ENCODE measurements at places on chromosomes 11 and 22.

GRCh38 chr11:129278586-129279319 lies 86.6 kb upstream of the ARHGAP32 start:
- DNase-seq, result peak; percentile 80

DNA sequence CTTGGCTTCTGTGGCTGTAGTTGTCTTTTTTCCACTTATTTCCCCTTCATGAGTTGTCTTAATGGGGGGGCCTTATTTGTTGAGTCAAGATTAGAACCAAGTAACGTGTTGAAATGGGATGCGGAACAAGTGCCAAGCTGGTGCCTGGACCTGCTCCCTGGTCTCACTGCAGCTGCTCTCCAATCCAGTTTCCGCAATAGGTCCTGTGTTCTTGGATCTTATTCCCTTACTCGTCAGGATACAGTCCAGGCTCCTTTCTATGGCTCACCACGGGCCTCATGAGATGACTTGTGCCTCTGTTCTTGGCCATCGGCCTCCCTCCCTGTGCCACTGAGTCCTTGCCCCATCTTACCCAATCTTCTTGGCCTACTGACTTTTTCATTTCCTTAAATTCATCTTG lies 159.6 kb upstream of the CADM1 start:
- DNase-seq, result no peak

DNA sequence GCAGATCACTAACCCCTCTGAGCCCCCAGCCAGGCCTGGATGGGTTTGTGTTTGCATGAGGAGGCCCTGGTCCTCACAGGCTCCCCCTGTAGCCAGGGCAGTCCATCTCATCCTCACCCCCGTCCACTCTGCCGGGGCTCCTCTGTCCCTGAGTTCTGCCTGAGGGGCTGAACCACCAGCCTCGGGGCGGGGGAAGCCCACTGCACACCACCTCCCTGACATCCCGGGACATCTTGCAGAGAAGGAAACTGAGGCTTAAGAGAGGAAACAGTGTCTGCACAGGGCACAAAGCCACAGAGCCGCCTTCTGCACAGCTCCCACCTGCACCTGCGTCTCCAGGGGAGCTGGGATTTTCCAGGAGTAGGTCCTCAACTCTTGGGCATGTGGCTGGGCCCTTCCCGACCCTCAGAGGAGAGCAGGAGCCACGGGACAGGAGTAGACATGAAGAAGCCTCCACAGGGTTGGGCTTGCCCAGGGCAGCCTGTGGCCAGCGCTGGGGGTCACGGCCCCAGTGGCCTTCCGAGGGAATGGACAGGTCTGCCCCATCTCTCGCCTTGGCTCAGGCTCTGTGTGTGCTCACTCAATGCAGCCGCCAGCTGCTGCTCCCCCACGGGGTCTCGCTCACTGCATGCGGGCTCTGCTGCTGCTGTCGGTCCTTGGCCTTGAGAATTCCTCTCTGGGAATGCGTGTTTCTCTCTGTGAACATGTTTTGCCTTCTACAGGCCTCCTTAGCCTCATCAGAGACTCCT lies 45.4 kb upstream of the CCDC188 start:
- DNase-seq, result no peak

- DNase-seq, result peak; percentile 7
These were observed 58.4 kb downstream of the THAP12 start for GRCh38 chr11:76322540-76322939.

DNA sequence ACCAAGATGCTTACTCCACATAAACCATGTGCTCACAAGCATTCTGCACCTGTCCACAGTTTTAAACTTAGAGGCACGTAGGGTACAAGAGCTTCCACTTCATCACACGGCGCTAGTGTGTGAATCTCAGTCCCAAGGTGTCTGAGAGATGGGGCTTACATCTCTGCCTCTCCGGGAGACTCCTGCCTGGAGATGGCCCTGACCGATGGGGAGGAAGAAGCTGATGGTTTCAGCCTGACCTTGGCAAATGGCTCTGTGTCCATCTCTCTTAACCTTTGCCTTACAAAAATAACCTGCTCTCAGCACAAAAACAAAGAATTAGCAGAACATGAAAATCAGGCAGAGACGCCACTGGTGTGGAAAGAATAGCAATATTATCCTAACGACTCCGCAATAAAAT lies 559.3 kb upstream of the B3GAT1 start:
- no peak for DNase-seq

- peak; percentile 80 for DNase-seq
These were observed 133.6 kb upstream of the C11orf58 start for GRCh38 chr11:16604794-16605388.

DNA sequence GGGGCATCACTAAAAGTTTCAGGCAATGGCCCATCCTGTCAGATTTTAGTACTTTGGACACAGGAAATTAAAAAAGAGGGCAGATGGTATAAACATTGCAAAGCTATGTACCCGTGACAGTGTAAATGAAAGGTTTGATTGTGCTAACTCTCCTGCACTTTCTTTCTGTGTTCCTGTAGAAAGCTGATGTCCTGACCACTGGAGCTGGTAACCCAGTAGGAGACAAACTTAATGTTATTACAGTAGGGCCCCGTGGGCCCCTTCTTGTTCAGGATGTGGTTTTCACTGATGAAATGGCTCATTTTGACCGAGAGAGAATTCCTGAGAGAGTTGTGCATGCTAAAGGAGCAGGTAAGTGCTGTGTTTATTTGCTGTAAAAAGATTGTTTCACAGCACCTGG lies 10.3 kb downstream of the CAT start:
- no peak for DNase-seq

DNA sequence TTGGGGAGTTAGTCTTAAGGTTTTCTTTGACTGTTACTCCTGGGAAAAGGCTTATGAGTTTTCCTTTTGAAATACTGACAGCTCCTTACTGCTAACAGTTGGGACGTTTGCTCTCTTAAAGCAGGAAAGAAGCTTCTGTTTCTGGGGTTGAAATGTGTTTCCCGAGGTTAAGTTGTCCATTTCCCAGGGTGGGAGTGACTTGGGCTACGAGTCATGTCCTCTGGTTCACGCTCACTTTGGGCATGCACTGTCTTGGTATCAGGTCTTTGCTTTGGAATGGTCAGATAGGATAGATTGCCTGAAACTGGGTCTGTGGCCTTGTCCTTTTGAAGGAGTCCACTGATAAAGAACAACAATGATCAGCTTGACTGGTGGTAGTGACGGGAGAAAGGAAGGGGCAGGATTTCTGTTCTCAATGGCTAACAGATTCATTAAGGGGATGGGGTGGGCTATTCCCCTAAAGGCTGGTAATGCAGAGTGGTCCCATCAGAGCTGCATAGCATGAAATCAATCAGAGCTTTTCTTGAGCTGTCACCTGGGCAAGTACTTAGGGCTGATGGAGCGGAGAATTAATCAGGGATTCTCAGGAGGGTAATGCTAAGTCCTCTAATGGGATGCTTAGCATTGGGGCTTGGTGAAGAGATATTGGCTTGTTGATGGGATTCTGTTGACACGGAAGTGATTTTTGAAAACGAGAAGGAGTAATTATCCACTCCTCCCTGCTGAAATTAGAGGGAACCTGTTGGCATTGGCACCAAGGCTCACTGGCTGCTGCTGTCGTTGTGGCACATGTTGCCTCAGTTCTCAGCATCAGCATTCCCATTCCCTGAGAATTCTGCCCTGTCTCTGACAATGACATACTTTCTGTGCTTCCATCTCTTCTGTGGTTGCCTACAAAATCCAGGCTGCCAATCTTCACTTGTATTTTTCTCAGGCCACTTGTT lies 81.6 kb downstream of the TEAD1 start:
- no peak for DNase-seq

DNA sequence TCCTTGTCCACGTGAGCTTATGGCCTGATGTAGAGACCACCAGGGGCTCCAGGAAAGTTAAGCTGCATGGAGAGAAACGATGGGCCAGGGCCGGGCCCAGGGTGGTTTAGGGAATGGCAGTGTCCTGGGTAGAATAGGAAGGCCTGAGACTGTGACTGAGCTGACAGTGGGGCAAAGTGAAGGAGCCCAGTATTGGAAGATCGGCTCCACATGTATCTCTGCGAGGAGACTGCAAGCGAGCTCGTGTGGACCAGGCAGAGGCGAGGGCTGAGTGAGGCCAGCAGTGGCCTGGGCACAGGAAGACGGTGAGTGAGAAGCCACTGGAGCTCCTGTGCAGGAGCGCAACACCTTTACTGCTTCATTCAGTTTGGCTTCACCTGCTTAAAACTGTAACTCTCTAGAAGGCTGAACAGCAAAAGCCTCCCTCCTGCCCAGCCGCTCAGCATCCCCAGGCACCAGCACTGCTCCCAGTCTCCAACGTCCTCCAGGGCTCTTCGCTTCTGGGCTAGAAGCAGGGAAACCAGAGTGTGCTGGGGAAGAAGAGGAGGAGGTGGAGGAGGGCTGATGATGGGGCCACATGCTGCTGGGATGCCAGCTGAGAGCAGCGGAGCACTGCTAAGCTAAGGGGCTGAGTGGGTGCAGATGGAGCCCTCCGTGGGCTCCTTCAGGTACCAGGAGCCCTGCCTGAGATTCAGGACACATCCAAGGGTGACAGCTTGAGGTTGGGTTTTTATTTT lies 13.5 kb downstream of the TCIRG1 start:
- no peak for DNase-seq

DNA sequence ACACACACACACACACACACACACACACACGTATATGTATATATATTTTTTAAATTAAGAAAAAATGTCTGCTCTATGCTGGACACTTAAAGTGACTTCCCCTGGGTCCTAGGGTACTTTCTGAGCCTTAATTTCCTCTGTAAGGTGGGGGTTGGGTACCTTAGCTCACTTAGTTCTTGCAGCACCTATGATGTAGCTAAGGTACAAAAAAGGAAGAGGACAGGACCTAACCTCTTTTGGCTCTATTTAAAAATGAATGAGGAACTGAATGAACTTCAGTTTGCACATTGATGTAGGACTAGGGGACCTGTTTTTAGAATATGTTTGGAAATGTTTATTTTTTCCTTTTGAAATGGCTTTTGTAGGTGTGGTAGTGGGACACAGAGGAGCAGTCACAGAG lies 11.1 kb downstream of the SREBF2 start:
- no peak for DNase-seq

DNA sequence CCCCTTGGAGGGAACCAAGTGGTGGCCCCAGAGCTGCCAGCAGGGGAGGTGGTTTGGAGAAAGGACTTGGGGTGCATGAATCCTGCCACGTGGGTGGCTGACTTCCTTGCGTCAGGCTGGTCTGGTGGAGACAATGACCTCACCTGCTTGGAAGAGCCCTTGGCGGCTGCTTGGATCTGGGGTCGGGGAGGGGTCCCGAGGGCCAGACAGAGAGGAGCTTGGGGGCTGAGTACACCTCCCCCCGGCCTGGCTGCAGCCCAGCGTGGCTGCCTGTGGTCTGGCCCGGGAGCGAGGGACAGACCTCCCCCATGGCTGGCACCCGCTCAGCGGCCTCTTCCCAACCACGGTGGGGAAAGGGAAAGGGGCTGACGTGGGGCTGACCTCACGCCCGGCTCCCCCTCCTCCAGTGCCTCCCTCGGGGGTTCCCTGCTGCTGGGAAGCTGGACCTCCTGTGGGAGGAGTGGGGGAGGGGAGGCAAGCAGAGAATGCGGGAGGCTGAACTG lies 13.8 kb downstream of the LIF start:
- no peak for DNase-seq

- no peak for DNase-seq
These were observed 2.2 kb downstream of the GANAB start for GRCh38 chr11:62644220-62644619.

- no peak for DNase-seq
These were observed 92.1 kb downstream of the CSNK2A3 start for GRCh38 chr11:11260903-11261302.

DNA sequence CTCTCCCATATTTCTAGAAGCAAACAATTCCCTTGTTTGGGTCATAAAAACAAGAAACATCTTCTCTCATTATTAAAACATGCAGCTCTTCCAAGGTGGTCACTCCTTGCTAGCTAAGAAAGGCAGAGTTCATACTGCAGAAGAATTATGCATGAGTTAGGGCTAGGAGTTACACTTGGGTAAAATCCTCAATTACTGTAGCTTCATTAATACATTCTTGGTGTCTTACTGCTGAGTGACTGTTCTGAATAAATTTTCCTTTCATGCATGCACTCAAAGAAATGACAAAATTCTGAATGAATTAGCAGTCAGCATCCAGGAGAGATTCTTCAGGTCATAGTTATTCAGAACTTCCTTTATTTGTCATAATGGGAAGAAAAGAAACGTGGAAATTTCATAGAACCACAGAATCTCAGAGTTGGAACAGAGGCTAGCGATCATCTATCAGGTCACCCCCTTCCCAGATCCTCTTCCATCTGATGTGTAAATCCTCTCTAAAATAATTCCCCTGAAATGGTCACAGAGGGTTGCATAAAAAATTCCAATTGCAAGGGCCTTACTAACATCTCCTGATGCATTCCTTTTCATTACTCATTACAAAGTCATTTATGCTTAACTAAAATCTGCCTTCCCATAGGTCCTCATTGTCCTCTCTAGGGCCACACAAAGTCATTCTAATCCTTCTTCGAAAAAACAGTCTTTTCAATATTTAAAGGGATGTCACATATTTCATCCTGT lies 771.5 kb downstream of the DLG2 start:
- DNase-seq, result no peak

GRCh38 chr11:44498089-44498871 lies 67.2 kb upstream of the CD82 start:
- no peak for DNase-seq

DNA sequence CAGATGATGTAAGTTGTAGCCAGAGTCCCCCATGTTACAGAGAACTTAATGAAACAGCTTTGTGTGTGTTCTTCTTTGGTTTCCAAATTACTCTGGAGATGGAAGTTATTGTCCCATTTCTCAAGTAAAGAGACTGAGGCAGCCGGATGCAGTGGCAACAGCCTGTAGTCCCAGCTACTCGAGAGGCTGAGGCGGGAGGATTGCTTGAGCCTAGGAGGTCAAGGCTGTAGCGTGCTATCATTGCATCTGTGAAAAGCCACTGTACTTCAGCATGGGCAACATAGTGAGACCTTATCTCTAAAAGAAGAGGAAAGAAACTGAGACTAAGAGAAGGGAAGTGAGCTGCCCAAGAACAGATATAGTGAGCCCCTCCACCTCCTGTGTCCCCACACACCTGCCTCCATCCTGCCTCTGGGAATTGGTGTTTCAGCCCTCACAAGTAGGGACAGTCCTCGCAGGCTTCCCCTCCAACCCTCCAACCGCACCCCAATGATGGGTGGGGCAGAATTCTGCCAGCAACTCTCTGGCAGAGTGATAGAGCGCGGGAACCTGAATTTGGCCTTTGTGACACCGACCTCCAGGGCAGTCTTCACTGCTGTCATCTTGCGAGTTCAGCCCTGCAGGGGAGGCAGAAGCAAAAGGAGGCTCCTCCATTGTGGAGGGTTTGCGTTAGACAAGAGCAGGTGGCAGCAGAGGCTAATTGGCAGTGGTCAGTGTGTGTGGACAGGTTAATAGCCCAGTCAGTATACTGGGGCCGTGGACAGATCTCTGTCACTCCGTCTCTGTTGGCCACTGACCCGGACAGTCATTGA lies 1.6 kb downstream of the PDXP start:
- DNase-seq, result no peak

GRCh38 chr11:67456068-67456705 lies 1.0 kb downstream of the CABP4 start:
- no peak for DNase-seq

Data from spleen (tissue), 13 donors.